Stimulated activated CD4-positive, alpha-beta T cell treated with anti-CD3 and anti-CD28 coated beads, Interleukin-15, amount 100 ng/mL, for 24 hours (primary cell): ENCODE measurements at places on chromosomes 3 and 15.

DNA sequence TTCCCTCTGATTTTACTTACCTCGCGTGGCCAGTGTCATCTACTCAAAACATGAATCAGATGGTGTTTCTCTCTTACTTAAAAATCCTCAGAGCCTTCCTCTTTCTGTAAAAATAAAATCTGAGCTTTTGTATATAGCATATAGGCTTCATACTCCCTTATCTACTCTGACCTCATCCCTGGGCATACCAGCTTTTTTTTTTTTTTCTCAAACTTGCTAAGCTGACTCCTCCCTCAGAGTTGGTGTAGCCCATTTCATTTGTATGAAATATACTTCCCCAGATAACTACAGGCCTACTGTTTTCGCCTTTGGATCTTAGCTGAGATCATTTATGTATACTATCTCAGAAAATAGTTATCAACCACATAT lies 648.9 kb upstream of the ALCAM start:
- DNase-seq = no peak

DNA sequence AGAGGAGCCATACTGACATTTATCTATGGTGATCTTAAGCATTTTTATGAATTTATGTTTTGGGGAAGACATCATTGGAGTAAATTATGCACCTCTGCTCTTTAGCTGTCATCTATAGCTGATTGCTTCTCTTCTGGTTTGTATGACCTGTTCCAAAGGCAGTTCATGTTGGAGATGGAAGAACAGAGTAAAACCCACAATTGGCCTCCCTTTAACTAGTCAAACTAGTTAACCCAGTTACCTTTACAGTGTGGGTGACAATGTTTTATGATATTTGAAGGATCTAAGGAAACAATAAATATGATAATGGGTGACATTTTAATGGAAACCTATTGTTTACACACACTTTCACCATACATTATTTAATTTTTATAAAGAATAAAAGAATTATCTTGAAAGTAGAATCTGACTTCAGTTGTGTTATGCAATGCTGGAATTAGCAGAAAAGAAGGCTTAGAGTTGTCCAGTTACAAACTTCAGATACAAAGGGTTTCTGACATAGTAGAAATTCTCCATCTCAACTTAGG lies 263.5 kb downstream of the NFKBIZ start:
- no peak for DNase-seq

DNA sequence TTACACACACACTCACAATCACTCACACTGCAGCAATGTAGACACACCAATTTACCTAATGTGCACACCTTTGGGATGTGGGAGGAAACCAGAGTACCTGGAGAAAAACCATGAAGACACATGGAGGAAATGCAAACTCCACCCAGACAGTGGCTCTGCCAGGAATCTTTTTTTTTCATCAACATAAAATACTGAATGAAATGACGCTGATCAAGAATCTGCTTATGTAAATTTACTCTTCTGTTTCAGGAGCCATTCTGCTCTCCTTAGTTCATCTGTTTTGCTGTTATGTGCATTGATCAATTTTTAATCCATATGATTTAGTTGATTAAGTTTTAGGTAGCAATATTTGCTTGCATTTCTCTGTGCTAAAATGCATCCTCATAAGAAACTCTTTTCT lies 414.2 kb upstream of the CCDC54 start:
- no peak for DNase-seq

DNA sequence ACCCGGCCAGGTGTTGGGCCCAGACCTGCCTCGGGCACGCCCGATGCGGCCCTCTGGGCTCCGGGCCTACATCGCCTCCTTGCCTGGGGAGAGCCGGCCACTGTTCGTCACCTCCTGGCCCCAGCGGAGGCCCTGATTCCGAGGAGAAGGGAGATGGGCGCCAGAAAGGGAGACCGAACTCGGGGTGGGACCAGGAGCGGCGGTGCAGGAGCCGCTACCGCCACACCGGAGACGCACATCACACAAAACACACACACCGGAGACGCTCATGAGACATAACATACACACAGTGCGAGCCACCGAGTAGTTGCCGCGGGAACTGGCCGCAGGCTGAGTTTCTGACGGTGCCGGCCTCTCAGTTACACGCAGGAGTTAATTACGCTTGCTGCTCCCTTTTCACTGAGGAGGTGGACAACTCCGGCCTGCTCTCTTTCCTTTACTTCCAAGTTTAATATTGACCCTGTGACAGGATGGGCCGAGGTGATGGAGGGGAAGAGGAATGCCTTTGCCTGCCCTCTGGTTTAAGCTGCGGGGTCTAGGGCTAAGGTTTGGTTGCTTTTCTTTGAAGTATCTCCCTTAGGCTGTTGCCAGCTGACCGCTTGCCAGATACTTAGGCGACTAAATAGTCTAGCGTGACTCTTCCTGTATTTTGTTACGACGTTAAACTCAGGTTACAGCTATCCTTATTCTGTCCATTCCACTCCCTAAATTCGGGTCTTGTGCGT lies 570 bp downstream of the PCNP start:
- peak; percentile 60 for DNase-seq

GRCh38 chr3:52088445-52089367 lies 32.3 kb upstream of the DUSP7 start:
- no peak for DNase-seq

DNA sequence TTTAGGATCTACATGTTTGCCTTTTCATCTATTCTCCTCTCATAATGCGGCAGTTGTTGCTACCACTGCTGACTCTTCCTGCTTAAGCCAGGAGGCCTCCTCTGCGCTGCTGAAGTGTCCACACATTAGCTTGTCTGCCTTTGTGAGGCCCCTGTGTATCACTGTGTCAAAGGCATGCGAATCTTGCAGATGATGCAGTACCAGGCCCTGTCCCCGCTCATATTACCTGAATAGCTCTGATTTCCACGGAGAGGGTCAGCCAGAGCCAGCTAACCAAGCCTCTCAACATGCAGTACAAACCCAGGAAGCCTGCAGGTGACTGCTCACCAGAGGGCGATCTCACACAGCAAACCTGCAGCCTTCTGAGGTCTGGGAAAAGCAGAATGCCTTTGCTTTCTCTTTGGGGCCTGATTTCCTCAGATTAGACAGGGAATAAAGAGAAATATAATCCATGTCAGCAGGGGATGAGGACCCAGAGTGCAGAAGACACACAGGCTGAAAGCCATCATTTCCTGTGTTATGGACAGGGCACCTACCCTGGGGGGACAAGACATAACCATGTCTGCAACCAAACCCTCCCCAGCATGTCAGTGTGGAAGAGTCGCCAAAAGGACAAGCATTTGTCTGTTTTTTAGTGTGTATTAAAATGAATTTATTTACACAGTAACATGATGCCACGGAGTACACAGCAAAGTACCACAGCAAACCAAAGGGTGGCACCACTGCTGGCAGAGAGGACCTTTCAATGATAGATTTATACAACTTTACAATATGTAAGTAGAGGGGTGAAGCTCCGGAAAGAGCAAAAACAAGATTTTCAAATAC lies 36.8 kb upstream of the TSPAN3 start:
- peak; percentile 50 for DNase-seq

GRCh38 chr3:98390366-98390765 lies at the start of gene OR5K3:
Gene OR5K3 (plus strand): TSS chr3:98390666. CDS start chr3:98390666, 0 bp downstream.
- no peak for DNase-seq

- no peak for DNase-seq
These were observed 33.6 kb upstream of the EIF5A2 start for GRCh38 chr3:170942011-170942410.

DNA sequence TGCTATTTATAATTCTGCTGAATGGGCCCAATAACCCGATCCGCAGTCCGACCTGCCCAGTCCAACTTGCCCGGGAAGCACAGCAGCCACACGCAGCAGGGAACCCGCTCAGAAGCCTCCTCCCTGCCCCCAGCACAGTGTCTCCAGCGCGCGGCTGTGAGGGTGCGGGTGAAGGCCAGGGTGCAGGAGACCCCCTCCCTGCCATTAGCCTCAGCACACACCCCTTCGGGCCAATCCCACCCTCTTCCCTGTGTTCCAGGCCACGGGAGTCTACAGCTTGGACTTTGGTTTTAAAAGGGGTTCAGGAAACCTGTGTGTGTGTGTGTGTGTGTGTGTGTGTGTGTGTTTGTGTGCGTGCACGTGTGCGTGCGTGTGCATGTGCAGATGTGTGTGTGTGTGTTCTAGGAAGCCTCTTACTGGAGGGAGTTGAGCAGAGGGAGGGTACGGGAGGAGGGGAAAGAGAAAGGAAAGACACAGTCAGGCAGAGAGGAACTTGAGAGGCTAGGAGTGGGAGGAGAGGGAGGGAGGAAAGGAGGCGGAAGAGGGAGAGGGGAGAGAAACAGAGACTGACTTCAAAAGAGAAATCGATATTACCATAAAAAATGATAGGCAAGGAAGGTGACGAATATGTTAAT lies 34.2 kb downstream of the ATP2B2 start:
- DNase-seq = peak; percentile 17

DNA sequence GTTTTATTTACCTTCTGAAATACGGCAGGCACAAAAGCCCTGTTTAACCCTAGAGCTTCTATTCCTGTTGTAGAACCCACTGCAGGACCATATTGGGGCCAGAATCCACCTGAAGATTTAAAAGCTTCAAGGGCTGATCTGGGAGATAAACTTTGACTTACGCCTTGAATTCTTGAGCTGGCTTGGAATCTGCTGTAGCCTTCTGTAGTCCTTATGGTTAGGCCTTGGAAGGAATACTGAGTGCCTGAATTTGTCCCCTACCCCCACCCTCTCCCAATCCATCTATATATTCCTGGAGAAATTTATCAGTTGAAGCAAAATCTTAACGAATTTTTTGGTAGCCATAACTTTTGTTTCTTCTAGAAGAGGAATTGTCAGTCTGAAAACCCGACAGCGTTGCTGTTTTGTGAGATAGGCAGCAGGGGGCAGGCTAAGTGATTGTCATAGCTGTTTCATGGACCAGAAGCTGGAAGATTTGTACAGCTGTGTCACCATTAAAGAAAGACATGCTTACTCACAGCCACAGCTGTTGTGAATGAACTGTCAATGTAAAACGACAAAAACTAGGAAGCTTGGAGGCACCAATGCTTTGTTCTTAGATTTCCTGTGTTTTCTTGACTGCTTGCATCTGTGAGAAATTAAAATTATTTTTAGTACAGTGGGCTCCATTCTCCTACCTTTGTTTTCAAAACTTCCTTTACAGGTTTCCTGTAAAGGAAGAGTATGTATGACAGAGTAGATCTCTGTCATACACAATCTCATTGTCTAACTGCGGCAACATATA lies 12.8 kb downstream of the LXN start:
- peak; percentile 59 for DNase-seq

DNA sequence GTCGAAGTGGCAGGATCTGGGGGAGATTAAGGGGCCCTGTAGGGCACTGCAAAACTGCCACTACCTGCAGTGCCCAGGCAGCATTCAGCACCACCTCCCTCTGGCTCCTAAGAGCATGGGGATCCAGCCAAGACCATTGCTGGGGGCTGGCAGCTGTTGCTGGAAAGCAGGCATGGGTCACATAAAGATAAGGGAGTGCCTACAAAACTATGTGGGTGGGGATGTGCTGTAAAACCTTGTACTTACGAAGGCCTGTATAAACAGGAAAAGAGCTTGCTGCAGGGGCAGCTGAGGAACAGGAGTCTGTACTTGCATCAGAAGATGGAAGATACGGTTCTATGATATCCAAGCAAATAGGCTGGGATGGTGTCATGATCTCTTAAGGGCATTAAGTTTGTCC lies 27.1 kb downstream of the IL20RB start:
- DNase-seq = no peak
